ENCODE measurements at places on chromosomes 5 and 9.

DNA sequence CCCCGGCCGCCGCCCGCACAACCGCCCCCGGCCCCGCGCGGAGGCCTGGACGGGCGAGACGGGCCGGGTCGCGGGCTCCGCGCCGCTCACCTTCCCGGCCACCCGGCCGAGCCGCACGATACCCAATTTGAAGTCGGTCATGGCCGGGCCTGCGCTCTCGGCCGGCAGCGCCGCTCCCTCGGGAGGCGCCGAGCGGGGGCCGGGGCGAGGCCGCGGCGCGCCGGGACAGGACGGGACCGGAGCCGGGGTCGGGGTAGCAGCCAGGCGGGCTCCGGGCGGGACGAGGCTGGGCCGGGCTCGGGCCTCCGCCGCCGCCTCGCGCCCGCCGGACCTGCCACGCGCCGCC is 216 bp downstream of the ZMYND19 start:
- no peak for DNase-seq

DNA sequence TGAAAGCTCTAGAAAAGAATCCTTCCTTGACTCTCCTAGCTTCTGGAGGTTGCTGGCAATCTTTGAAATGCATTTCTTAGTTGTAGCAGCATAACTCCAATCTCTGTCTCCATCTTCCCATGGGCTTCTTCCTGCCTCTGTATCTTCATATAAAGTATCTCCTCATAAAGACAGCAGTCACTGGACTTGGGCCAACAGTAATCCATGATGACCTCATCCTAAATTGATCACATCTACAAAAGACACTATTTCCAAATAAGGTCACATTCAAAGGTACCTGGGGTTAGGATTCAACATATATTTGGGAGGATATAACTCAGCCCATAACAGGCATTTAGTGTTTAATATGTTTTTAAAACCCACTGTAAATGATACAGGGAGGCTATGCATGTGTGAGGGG is 123.3 kb downstream of the MLLT3 start:
- DNase-seq, result no peak

GRCh38 chr9:5767968-5768932 is 64.7 kb downstream of the ERMP1 start:
- no peak for DNase-seq

GRCh38 chr5:124941051-124942049 is 194.9 kb upstream of the ZNF608 start:
- DNase-seq, result no peak

DNA sequence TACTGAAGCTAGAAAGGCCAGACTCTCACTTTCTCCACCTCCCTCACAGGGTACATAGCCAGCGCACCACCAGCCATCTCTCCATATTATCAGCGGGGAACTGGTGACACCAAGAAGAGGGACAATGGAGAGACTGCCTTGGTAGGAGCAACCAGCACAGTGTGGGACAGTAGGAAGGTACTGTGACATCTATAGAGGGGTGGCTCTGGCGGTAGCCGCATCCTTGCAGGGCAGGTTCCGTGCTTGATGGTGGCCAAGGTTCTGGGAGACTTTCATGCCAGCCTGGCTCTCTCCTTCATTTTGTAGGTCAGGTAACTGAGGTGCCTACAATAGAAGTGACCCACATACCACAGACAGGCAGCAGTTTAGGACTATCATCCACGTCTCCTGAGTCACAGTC is 65.5 kb upstream of the SMIM23 start:
- no peak for DNase-seq

Data from activated T-cell treated with anti-CD3 and anti-CD28 coated beads for 1 hour (primary cell).